ENCODE measurements at places on chromosomes 2 and 18.

- peak; percentile 30 for DNase-seq
Measured at GRCh38 chr2:177799531-177799930, 273.0 kb downstream of the PDE11A start.

GRCh38 chr2:128797937-128798336 is 479.3 kb upstream of the HS6ST1 start:
- no peak for DNase-seq

DNA sequence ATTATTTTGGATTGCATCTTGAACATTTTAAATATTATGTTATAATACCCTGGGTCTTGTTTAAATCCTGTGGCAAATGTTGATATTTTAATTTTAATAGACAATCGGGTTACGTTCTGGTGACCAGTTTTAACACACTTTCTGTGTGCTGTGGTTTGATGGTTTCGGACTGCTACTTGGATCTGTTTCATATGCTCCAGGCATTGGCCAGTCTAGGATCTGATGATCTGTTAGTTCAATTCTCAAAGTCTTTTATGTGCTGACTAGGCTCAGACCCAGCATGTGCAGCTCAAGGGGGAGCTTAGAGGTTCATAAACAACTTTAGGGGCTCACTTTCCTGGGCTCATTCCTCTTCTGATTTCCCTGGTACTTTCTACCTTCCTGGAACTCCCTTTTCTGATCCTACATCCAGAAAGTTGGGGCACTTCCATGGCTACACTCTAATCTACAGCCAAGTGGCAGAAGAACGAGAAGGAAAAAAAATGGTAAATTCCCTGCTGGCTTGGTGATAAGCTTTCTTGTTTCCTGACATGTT is 5.0 kb upstream of the ZBTB14 start:
- DNase-seq = no peak

- DNase-seq = no peak
Measured at GRCh38 chr2:203880557-203881125, 13.1 kb downstream of the CTLA4 start.

GRCh38 chr2:164479460-164479859 is 141.8 kb downstream of the GRB14 start:
- peak; percentile 41 for DNase-seq

DNA sequence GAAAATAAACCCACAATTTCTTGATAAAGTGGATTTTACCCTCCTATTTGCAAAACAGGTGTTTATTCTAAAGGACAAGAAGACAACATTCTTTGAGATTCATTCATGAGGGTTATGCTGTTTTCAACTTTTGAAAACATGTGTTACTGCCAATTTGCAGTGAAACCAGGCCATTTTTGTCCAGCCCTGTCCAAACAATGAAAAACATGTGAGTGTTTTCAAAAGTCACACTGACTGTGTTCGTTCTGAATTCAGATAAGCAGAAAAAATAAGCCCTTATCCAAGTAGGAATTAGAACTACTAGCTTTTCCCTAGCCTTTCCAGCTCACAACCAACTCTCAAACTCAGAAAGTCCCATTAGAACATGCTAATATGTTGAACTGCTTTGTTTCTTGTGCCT is 148.1 kb upstream of the PID1 start:
- DNase-seq = no peak

GRCh38 chr2:211982162-211982561 is 556.4 kb downstream of the ERBB4 start:
- DNase-seq = no peak

- DNase-seq = no peak
Measured at GRCh38 chr2:222710736-222711135, 39.3 kb downstream of the MOGAT1 start.

GRCh38 chr18:136433-136832 is 21.9 kb upstream of the USP14 start:
- no peak for DNase-seq

DNA sequence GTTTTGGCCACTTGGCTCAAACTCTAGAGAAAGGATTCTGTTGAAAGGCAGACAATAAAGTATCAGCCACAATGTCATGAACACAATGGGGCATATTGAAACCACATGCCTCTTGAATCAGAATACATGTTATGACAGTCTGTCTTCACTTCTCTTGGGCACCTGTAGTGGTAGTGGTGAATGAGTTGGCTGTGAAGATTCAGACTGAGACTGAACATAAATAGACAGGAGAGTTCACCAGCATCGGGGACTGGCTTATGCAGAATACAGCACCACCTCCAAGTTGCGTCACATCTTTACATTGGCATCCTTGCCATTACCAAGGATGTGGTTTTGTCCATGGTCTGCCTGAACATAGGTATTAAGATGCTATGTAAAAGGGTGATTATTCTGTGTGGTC is 336.8 kb downstream of the MYCN start:
- DNase-seq = no peak

DNA sequence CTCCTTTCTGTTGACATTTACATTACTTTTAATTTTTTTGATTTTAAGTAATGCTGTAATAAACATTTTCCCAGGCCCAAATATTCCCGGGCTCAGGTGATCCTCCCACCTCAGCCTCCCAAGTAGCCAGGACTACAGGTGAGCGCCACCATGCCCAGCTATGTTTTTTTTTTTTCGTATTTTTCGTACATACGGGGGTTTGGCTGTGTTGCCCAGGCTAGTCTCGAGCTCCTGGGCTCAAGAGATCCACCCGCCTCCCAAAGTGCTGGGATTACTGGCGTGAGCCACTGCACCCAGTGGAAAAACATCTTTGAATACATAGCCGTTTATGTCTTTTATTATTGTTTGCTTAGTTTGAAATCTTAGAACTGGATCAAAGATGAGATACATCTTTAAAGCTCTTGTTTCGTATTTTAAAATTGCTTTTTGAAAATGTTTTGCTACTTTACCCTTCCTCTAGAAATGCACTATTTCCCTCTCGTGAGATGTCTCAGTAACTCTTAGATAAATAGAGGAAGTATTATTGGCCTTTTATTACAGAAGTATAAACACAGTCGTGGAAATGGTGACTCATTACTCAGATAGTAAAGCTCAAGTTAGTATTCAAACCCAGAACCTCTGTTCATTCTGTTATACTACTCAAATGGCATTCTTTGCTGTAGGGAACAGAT is 2.4 kb downstream of the SMCHD1 start:
- DNase-seq = peak; percentile 86

- peak; percentile 24 for DNase-seq
Measured at GRCh38 chr2:168075446-168075845, 171.9 kb downstream of the STK39 start.
